ENCODE measurements at places on chromosomes 6 and 20.

DNA sequence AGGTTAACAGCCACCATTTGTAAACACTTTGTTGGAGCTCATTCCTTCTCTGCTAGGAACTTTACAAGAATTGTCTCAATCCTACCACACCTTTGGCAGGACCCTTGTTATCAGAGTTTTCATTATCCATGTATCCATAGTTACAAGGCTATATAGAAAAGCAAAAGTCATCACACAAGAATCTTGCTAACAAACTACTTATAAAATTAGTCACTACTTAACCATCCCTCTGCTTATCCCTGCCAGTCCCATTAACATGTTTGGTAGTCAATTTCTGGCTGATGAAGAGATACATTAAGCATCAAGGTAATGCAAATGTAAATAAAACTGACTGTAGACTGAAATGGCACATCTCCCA, 10.4 kb downstream of the ZSWIM3 start:
- DNase-seq = peak; percentile 60

DNA sequence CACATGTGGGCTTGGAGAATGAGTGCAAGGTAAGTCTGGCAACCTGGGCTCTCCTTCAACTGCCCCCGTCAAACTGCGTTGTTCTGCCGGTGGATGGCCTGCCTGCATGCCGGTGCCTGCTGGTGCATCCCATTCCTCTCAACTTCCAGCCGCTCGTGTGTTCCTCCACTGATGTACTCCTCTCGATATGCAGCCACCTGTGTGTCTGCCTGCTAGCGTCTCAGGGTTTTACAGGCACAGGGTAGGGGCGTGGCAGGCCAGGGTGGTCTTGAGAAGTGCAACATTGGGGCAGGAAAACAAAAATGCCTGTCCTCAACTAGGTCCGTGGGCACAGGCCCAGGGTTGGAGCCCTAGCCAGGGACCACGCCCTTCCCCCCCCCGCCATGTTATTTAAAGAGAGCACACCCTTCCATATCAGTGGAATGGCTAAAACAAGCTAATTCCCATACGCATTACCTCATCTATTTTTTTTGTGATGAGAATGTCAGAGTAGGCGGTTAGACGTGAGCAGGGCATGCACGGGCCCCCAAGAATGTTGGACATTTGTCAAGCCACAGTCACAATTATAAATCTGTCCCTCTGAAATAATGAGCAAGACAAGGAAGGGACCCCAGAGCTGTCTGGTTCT, 33.2 kb downstream of the SERPINB6 start:
- no peak for DNase-seq

DNA sequence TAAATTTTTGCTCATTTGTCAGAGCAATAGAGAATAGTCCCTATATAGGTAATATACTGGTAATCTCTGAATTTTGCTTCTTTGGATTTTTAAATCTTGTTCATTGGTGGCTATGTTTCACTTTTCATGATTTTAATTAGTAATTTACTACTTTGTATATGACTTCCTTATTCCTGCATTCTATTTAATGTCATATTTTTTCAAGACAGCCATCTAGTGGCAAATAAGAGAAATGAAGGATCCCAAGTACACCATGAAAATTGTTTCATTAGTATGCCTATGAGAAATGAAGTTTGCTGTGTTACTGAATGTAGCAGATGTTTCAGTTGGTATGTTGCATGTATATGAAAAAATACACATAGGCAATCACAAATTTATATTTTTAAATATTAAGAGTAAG, 82.4 kb downstream of the ZNF292 start:
- peak; percentile 17 for DNase-seq

GRCh38 chr6:168097621-168098430, 18.8 kb upstream of the FRMD1 start:
- no peak for DNase-seq
